NCI-H2171 treated with DMSO at 0.1 percent for 48 hours (cell line): ENCODE measurements at places on chromosomes 7 and 10.

- no peak for DNase-seq
These were observed 141.2 kb upstream of the RNF32 start for GRCh38 chr7:156499247-156499881.

DNA sequence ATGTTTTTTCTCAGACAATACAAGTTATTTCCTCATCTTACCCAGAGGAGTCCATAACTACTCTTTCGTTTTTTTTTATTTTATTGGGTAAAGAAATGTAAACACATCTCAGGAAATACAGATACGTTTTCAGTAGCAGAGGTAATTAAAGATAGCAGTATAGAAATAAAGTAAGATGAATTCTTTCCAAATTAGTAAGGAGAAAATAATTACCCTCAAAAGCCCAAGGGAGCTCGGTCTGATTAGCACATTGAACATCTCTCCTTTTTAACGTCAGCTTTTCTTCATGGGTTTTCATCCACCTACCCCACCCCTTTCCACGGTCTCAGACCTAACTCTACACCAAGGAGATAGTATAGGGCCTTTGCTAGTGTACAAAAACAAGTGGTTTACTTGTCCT is 294.2 kb downstream of the GRID1 start:
- DNase-seq = no peak

DNA sequence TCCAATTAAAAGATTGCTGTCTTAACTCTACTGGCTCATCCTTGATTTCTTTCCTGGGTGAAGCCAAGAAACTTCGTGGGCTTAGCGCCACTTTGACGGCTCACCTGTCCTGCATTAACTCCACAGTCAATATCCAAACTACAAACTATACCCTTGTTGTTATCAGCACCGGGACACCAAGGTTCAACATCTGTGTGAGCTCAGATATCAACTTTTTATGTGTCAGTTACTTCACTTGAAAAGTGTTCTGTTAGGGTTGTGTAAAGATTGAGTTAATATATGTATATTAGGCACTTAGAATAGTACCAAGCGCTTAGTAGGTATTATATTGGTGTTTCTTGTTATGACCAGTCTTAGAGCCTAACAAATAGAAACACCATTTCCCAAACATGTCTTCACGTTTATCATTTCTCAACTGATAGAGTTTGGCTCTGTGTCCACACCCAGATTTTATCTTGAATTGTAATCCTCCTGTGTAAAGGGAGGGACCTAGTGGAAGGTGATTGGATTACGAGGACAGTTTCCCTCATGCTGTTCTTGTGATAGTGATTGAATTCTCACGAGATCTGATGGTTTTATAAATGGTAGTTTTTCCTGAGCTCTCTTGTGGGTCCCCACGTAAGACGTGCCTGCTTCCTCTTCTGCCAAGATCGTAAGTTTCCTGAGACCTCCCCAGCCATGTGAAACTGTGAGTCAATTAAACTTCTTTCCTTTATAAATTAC is 19.0 kb upstream of the ST8SIA6 start:
- DNase-seq = no peak

GRCh38 chr10:70661623-70662361 is 10.5 kb upstream of the ADAMTS14 start:
- DNase-seq = no peak

- no peak for DNase-seq
These were observed 379.7 kb upstream of the AUTS2 start for GRCh38 chr7:69218576-69218975.

DNA sequence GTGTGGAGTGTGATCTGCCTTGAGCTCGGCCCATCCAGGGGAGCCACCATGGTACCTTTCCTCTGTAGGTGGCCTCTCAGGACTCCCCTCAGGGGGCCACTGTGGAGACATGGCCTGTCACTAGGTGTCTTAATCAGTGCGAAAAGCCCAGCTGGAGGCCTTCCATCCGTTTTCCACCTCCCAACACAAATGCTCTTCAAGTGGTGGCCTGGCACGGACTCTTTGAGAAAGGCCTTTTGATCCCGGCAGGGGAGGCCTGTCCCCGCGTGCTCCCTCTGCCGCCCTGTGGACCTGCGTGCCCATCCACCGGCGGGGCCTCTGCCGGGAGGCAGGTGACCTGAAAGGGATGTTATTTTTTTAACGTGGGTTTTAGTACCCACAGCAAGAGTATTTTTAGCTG is 149.5 kb downstream of the RGS10 start:
- no peak for DNase-seq

- no peak for DNase-seq
These were observed 88.2 kb downstream of the CD36 start for GRCh38 chr7:80726666-80727065.

DNA sequence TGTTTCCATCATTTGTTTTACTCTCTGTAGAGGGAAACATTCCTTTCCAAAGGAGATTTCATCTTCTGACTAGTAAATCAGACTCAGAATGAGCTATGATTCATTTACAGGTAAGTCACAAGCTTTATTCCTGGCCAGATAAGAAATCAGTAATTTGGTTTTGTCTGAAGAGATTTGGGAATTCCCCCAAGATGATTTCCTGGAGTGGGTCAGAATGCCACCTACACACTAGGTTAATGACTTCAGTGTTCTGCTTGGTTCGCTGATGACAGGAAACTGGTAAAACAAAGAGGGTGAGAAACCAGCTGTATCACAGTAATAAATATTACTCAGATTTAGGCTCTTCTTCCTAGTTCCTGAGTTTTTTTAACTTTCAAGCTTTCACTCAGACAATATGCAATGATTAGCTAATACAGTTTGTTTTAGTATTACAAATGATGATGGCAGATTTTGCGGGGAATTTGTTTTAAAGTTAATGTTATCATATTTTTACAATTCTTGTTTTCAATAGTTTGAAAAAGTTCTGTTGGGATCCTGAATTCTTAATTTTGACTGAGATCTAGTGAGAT is 8.3 kb upstream of the ASZ1 start:
- DNase-seq = no peak

GRCh38 chr7:30705008-30705407 is 22.8 kb upstream of the CRHR2 start:
- DNase-seq = no peak

- no peak for DNase-seq
These were observed 13.2 kb downstream of the OSBPL3 start for GRCh38 chr7:24966802-24967201.

- DNase-seq = peak; percentile 82
These were observed 19.6 kb upstream of the GPR37 start for GRCh38 chr7:124784879-124785818.

DNA sequence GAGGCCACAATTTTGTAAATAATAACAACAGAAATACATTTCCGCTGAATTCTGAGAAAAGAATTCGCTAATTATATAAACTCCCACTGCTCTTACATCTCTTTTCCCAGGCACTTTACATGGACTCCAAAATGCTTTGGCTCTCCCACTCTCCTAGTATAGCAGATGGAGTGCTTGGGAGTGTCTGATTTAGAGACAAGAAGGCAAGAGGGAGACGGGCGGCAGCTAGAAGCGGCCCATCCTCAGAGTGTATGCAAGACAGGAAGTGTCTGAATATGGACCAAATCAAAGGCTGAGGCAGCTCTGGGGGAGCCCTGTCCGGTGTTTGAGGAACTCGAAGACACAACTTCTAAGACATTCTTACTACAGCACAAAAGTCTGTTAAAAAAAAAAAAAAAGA is 212.1 kb downstream of the GFRA1 start:
- no peak for DNase-seq
